ENCODE measurements at places on chromosomes 3 and 15. TPM values are rescaled to one million over a fixed set of nuclear protein-coding genes. Genes with fewer than 3 reads are reported as not detected.

DNA sequence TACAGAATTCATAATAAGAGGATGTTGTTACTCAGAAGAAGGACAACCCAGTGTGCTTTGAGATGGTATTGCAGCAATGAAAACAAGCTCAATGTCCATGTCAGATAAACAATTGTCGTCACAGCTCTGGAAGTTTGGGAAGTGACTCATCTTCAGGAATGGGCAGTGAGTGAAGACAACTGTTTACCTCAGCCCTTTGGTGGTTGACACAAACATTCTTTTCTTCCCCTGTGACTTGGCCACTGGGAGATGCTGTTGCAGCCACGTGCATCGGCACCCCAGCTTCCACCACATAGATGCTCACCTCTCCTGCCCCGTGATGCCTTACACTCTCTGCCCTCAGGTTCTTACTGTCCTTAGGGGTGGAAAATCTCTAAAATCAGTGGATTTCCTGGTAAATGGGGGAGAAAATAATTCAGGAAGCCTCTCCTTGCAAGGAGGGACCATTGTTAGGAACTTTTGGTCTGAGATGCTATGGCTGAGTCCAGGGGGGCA lies 114.1 kb upstream of the GALNT15 start:
- H3K4me3 ChIP-seq: no peak overlapping the region
- no peaks in the 10 kb centered on the region for H3K4me1 ChIP-seq
- DNase-seq: no peak
- no peak overlapping the region for H3K27ac ChIP-seq
- peaks cover 2% of the 10 kb centered on the region for H3K27me3 ChIP-seq
- no peaks in the 10 kb centered on the region for H3K36me3 ChIP-seq

GRCh38 chr15:48717458-48717857 lies 71.9 kb upstream of the FBN1 start:
- H3K4me3 ChIP-seq: no peak overlapping the region
- peaks cover 15% of the 10 kb centered on the region for H3K36me3 ChIP-seq
- H3K27me3 ChIP-seq: no peaks in the 10 kb centered on the region

DNA sequence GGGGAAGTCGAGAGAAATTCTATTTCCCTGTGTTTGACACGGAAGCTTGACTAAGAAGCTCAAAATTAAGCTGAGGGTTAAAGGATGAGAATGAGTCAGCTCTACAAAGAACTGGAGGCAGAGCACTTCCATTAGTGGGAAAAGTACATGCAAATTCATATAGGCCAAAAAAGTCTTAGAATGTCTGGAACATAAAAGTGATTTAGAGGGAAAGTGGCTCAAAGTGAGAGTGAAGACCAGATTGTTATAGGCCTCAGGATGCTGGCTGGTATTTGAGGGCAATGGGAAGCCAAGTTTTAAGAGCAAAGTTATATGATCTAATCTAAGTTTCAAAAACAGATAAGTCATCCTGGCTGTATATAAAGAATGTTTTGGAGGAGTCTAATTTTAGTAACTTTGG lies 857.3 kb downstream of the NAALADL2 start:
- no peaks in the 10 kb centered on the region for H3K36me3 ChIP-seq
- no peak overlapping the region for H3K4me3 ChIP-seq
- DNase-seq: no peak
- H3K4me1 ChIP-seq: no peaks in the 10 kb centered on the region

- no peak overlapping the region for H3K27ac ChIP-seq
- no peaks in the 10 kb centered on the region for H3K27me3 ChIP-seq
- peaks cover 6% of the 10 kb centered on the region for H3K36me3 ChIP-seq
- no peak overlapping the region for H3K4me3 ChIP-seq
These were observed 51.4 kb downstream of the FLNB start for GRCh38 chr3:58059349-58060321.

GRCh38 chr15:91921843-91922198 lies 68.3 kb downstream of the SLCO3A1 start:
- H3K4me1 ChIP-seq: peaks cover 87% of the 10 kb centered on the region
- peaks cover 1% of the 10 kb centered on the region for H3K36me3 ChIP-seq
- no peak overlapping the region for H3K27ac ChIP-seq
- no peak for DNase-seq

- no peak for DNase-seq
- H3K27me3 ChIP-seq: peaks cover 2% of the 10 kb centered on the region
- H3K36me3 ChIP-seq: no peaks in the 10 kb centered on the region
- no peaks in the 10 kb centered on the region for H3K4me1 ChIP-seq
These were observed 38.4 kb downstream of the PCOLCE2 start for GRCh38 chr3:142850395-142851023.

DNA sequence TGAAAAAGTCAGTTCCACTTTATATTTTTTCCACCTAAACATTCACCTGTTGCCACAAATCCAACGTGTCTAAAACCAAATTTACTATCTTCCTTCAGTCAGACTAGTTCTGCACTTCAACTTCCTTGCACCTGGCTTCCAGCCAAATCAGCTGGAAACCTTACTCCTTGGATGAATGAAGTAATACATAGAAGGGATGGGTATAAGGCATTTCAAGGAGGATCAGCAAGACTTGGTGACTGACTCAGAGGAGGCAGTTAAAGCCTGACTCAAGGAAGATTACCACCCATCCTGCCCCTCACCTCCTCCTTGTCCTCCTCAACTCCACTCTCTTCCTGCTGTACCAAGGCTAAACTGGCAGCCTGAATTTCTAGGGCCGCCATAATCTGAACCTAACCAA lies 37.1 kb downstream of the QTRT2 start:
- no peaks in the 10 kb centered on the region for H3K27me3 ChIP-seq
- no peaks in the 10 kb centered on the region for H3K36me3 ChIP-seq
- DNase-seq: no peak
- H3K4me3 ChIP-seq: no peak overlapping the region

DNA sequence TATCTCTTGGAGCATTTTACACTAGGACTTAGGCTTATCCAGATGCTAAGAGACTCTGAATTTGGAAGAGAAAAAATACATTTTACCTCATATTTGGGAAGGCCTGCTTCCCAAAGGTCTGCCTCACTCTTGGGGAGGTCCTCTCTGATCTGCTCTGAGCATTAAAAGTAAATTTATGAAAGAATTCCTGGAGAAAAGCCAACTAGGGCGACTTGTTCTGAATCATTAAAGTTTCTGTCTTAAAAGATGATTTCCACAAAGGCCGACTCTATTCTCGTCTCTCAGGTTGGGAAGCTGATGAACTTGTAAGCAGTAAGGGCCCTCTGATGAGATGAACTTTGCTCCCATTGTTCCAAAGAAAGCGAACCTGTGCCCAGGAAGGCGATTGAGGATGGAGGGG lies 48.7 kb upstream of the HES1 start:
- H3K27ac ChIP-seq: no peak overlapping the region
- DNase-seq: no peak
- peaks cover 11% of the 10 kb centered on the region for H3K27me3 ChIP-seq
- peaks cover 8% of the 10 kb centered on the region for H3K4me1 ChIP-seq
- no peaks in the 10 kb centered on the region for H3K36me3 ChIP-seq

DNA sequence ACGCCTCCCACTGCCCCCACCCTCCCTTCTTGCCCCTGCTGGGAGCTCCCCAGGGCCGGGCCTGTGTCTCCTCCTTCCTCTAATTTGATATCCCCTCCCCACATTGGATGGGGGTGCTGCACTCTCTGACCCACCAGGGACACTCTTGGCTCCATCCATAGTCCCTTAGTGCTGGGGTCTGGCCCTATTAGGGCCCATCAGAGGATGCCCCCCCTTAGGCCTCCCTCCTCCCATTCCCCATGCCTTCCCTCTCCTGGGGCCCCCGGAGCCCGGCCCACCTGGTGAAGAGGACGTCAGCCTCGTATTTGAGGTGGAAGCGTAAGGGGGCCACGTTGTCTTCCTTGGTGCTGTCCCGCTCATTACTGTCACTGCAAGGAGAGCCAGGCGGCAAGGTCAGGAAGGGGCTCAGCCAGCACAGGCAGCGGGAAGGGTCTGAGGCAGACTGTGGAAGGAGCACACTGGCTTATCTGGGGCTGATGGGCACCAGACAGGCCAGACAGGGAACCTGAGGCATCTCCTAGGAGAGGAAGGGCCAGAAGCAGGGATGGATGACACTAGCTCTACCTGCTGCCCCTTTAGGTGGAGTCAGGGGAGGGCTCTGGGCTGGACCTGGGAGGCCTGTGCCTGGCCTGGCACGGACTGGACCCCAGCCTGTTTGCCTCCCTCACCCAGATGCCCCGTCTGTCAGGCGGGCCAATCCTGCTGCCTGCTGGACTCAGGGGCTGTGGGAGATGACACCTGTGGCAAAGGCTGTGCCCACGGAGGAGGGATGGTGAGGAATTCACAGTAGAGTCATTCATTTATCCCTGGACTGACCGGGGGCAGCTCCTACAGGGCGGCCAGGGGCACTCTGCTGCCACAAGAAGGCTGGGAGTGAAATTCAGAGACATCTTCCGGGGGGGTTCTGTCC lies 36.2 kb downstream of the FEM1B start:
- no peak for DNase-seq
- H3K27me3 ChIP-seq: no peaks in the 10 kb centered on the region
- H3K36me3 ChIP-seq: no peaks in the 10 kb centered on the region
- H3K4me1 ChIP-seq: no peaks in the 10 kb centered on the region
- H3K27ac ChIP-seq: no peak overlapping the region

DNA sequence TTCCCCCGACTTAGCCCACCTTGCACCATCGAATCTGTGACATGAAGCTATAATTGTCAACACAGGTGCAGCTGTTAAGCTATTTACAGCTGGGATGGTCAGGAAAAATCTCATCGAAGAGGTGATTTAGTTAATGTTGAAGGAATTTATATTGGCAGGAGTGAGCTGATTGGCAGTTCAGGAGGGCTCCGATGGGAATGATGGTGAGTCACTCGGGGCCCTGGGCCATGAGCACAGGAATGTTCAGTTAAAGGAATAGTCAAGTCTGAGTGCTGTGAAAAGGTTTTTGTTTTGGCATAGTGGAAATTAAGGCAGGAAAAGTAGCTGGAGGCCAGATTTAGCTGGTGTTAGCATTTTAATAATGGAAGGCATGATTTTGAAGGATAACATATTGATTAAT lies 95.7 kb downstream of the OXSM start:
- no peak overlapping the region for H3K27ac ChIP-seq
- H3K4me3 ChIP-seq: no peak overlapping the region
- peaks cover 12% of the 10 kb centered on the region for H3K4me1 ChIP-seq
- no peak for DNase-seq

DNA sequence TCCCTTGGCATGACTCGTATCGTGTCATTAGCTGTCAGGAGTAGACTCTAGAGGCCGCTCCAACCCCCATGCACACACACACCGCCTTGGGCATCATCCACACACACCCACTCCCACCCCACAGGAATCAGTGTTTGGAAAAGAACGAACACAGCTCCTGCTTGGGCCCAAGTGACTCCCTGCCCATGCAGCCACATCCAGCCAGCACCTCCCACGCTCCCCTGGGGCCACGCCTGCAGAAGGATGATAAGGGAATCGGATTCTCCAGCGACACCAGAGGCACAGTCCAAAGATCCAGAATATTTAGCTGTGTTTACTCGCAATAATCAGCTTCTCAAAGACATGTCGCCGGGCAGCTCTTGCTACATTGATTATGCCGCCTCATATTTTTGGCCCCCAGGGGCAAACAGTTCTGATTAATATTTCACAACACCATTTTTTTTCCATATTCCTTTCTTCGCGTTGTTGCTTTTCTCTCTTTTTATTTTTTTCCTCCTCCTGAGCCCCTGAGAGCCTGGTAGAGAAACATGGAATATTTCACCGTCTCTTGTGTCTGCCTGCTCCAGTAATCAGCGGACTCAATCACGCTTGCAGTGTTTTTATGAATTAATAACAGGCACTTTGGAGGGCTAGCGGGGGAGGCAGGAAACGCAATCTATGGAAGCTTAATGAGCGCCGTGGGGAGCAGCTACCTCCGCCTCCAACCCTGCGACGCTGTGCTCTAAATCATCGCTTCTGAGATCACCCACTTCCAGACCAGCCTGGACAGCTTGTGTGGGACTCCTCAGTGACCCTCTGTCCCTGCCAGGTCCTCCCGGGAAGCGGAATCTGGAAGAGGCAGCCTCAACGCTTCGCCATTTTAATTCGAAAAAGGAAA lies 221.4 kb downstream of the TLE3 start:
- H3K36me3 ChIP-seq: peaks cover 4% of the 10 kb centered on the region
- no peak overlapping the region for H3K27ac ChIP-seq
- no peak for DNase-seq
- no peak overlapping the region for H3K4me3 ChIP-seq
- peaks cover 6% of the 10 kb centered on the region for H3K27me3 ChIP-seq

DNA sequence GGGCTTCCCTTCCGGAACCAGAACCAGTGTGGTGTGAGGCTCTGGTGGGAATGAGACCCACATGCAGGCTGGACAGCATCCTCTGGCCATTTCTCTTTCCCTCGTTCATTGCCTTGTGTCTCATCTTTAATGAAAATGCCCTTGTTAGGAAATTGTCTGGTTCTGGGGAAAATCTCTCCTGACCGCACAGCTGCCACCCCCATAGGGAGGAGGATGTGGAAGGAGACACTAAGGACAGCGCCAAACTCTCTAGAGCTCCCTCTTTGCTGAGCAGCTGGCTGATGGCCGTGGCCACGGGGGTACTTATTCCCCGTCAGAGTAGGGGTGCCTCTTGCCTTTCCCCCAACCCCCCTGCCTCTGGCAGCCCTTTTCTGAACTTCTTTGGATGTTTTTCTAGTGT lies 297.6 kb upstream of the C2CD4B start:
- H3K4me3 ChIP-seq: no peak overlapping the region
- peaks cover 5% of the 10 kb centered on the region for H3K27me3 ChIP-seq
- H3K27ac ChIP-seq: no peak overlapping the region
- no peaks in the 10 kb centered on the region for H3K4me1 ChIP-seq

GRCh38 chr3:30319713-30320112 lies 286.7 kb upstream of the TGFBR2 start:
- H3K27me3 ChIP-seq: no peaks in the 10 kb centered on the region
- peaks cover 8% of the 10 kb centered on the region for H3K4me1 ChIP-seq
- peak; percentile 42 for DNase-seq
- H3K27ac ChIP-seq: no peak overlapping the region
- H3K4me3 ChIP-seq: no peak overlapping the region
- H3K36me3 ChIP-seq: no peaks in the 10 kb centered on the region

GRCh38 chr3:23256741-23257435 lies 53.8 kb downstream of the UBE2E2 start:
- no peak overlapping the region for H3K27ac ChIP-seq
- no peaks in the 10 kb centered on the region for H3K27me3 ChIP-seq
- H3K4me1 ChIP-seq: no peaks in the 10 kb centered on the region

DNA sequence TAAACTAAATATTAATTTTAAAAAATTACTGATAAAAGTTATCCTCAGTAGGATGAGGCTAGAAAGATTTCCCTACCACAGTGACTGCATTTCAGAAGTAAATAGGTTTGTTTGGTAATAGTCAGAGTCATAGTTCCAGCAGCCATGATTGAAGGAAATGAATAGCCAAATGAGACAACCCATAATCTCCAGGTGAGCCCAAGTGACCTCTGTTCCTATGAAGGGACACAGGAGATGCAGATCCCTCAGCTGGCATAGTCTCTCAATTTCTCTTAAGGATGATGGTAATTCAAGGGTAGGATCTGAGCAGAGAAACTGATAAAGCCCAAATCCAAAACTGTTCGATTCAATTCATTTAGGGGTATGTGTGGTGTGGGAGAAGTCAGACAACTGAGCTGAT lies 461.8 kb downstream of the RAP2B start:
- no peak overlapping the region for H3K4me3 ChIP-seq
- H3K36me3 ChIP-seq: no peaks in the 10 kb centered on the region
- H3K27me3 ChIP-seq: peaks cover 6% of the 10 kb centered on the region
- no peak for DNase-seq
- no peak overlapping the region for H3K27ac ChIP-seq

Gene PLD1
- polyA plus RNA-seq: 3.8 TPM

Gene OSTN
- polyA plus RNA-seq: not detected

Gene SLC26A6
- 5.1 TPM for polyA plus RNA-seq

Gene VGLL3
- polyA plus RNA-seq: not detected

Measured in immature natural killer cell (primary cell).